ENCODE measurements at places on chromosomes 2 and 18. TPM values are rescaled to one million over a fixed set of nuclear protein-coding genes. Genes with fewer than 3 reads are reported as not detected.

POTEC gene
- total RNA-seq: not detected

GATA6 gene
- not detected for total RNA-seq

GALNT14 gene
- total RNA-seq: 0.83 TPM

COL3A1 gene
- total RNA-seq: 0.12 TPM

ANO7 gene
- 2.4 TPM for total RNA-seq

LRRTM4 gene
- total RNA-seq: not detected

- H3K4me3 ChIP-seq: no peak overlapping the region
- no peak for DNase-seq
- peaks cover 2% of the 10 kb centered on the region for H3K27me3 ChIP-seq
- no peaks in the 10 kb centered on the region for H3K36me3 ChIP-seq
Measured at GRCh38 chr18:10682368-10682714, 156.5 kb downstream of the NAPG start.

DNA sequence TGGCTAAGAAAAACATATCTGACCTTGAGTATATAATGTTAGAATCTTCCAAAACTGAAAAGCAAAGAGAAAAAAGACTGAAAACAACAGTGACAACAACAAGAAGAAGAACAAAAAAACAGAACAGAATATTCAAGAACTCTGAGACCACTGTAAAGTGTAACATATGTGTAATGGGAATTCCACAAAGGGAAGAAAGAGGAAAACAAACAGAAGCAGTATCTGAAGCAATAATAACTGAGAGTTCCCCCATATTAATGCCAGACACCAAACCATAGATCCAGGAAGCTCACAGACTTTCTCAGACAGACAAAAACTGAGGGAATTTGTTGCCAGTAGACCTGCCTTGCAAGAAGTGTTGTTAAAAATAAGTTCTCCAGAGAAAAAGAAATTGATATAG lies 58.9 kb downstream of the TXNL1 start:
- DNase-seq: no peak
- peaks cover 8% of the 10 kb centered on the region for H3K27me3 ChIP-seq
- H3K27ac ChIP-seq: no peak overlapping the region

GRCh38 chr18:47591429-47591828 lies 339.0 kb downstream of the SMAD2 start:
- H3K36me3 ChIP-seq: no peaks in the 10 kb centered on the region
- peaks cover 32% of the 10 kb centered on the region for H3K27me3 ChIP-seq
- no peaks in the 10 kb centered on the region for H3K4me1 ChIP-seq
- H3K27ac ChIP-seq: no peak overlapping the region

DNA sequence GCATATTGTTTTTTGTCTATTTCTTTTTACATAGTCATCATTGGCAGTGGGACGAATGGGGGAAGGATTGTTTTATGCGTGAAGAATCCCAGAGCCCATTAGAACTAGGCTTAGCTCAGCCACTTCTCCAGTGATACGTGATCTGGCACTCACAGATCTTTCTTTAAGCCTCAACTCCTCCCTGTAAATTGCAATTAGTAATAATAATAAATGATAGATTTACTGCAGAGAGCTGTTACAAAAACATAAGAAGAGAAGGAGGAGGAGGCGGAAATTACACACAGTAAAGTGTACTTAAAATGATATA lies 629.3 kb downstream of the NRXN1 start:
- no peak overlapping the region for H3K27ac ChIP-seq
- no peaks in the 10 kb centered on the region for H3K27me3 ChIP-seq
- DNase-seq: no peak

GRCh38 chr18:8893628-8894231 lies 188.4 kb downstream of the MTCL1 start:
- H3K27me3 ChIP-seq: no peaks in the 10 kb centered on the region
- no peaks in the 10 kb centered on the region for H3K4me1 ChIP-seq
- no peak overlapping the region for H3K4me3 ChIP-seq
- no peak for DNase-seq

DNA sequence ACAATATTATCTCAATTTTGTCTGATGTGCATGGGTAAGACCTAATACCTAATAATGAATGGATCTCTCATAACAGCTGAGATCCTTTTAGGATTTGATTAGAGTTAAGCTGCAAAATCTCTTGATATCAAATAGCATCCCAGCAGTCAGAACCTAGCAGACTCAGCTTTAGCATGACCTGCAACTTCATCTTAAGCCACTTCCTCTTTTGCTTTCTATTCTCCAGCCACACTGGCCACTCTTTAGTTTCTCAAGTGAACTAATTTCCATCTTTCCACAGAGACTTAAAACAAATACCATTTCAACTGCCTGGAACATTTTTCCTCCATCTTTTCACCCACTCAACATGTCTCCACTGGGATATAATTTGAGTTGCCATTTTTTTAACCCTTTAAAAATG lies 1251.6 kb upstream of the ZEB2 start:
- no peaks in the 10 kb centered on the region for H3K27me3 ChIP-seq
- no peak for DNase-seq
- H3K36me3 ChIP-seq: no peaks in the 10 kb centered on the region
- H3K4me3 ChIP-seq: no peak overlapping the region
- H3K27ac ChIP-seq: no peak overlapping the region

GRCh38 chr2:36800381-36800780 lies 103.9 kb downstream of the VIT start:
- H3K27ac ChIP-seq: peak overlapping the region; percentile 32
- H3K36me3 ChIP-seq: no peaks in the 10 kb centered on the region
- H3K27me3 ChIP-seq: peaks cover 19% of the 10 kb centered on the region
- peak; percentile 82 for DNase-seq

DNA sequence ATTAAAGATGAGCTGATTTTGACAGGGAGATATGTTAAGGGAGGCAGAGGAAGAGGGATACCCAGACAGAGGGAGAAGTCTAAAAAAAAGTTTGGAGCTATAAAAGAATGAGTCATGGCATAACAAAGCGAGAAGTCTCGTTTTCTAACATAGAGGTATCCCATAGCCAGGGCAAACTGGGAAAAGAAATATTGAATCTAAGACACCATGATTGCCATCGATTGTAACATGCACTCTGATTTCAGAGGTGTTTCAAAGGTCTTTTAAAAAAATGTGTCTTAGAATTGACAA lies 110.7 kb downstream of the MDH1 start:
- H3K4me3 ChIP-seq: no peak overlapping the region
- H3K4me1 ChIP-seq: no peaks in the 10 kb centered on the region
- H3K27ac ChIP-seq: no peak overlapping the region
- H3K36me3 ChIP-seq: no peaks in the 10 kb centered on the region
- no peaks in the 10 kb centered on the region for H3K27me3 ChIP-seq
- DNase-seq: no peak

Data from activated CD4-positive, alpha-beta T cell treated with anti-CD3 and anti-CD28 coated beads for 36 hours (primary cell).